ENCODE measurements at places on chromosomes 1 and 21. TPM values are rescaled to one million over a fixed set of nuclear protein-coding genes. Genes with fewer than 3 reads are reported as not detected.

DNA sequence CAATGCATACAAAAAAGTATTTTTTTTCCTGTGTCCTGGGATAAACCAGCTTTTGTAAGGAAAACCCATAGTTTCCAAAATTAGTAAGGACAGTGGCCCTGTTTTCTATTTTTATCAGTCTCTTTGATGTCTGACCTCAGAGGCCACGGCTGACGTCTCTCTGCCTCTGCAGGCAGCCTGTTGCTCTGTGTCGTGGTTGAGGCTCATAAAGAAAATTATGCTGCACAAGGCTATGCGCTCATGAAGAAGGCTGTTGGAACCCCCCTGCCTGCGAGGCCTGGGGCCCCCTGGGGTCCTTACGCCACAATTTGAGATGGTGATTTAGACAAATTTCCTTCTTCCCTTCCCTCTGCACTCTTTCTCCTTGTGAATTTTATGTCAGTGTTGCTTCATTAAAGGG lies 48.9 kb downstream of the AGPAT3 start:
- peaks cover 14% of the 10 kb centered on the region for H3K4me1 ChIP-seq
- H3K27ac ChIP-seq, result no peak overlapping the region
- no peaks in the 10 kb centered on the region for H3K27me3 ChIP-seq
- H3K36me3 ChIP-seq, result no peaks in the 10 kb centered on the region
- no peak for DNase-seq

Gene FAF1
- 46.4 TPM for total RNA-seq

DNA sequence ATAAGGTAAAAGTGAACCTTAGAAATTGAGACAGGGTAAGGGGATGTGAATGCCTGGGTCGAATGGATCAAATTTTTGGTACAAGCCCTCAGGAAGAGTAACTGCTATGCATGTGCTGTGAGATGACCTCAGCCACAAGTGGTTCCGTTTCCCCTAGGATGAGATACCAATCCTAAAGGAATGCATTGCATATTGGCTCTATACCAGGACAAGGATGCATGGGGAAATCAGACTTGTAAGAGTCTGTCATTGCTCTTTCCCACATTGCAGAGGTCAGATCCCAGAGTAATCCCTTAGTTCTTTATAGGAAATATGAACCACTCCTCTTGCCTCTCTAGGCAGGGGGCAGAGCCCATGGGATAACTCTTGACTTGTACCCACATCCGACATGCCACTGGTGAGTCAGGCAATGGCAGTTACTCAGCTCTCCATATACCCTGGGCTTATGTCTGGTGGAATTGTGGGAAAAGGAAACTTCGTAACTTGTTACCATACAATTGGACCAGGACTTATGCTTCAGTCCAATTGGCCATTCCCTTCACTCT lies 428.3 kb upstream of the ZRANB2 start:
- H3K27ac ChIP-seq, result no peak overlapping the region
- no peak overlapping the region for H3K4me3 ChIP-seq
- no peaks in the 10 kb centered on the region for H3K27me3 ChIP-seq
- no peaks in the 10 kb centered on the region for H3K4me1 ChIP-seq
- no peaks in the 10 kb centered on the region for H3K36me3 ChIP-seq
- DNase-seq, result no peak

Gene OR2L8
- total RNA-seq, result not detected

Gene HSD11B1
- total RNA-seq, result 16.9 TPM

GRCh38 chr1:243849421-243850201 lies 432 bp downstream of the AKT3 start:
- no peaks in the 10 kb centered on the region for H3K36me3 ChIP-seq
- peak overlapping the region; percentile 88 for H3K27ac ChIP-seq
- peak overlapping the region; percentile 70 for H3K4me3 ChIP-seq
- DNase-seq, result peak; percentile 72

DNA sequence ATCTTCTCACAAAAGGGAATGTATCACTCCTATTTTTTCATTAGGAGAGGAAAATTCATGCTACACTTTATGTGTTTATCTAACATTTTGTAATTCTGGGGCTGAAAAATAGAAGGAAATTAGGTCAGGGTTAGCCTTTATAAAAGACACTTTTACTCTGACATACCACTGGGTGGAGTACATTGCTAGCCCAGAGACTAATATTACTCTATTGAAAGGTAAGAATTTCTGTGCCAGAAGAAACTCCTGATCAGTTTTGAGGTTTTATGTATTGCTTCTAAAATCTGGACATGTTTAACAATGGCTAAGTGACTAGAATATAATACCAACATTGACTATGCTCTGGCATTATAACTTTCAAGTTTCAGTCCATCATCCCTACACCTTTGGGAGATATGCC lies 724.6 kb downstream of the USP25 start:
- H3K36me3 ChIP-seq, result no peaks in the 10 kb centered on the region
- H3K27ac ChIP-seq, result no peak overlapping the region
- no peak overlapping the region for H3K4me3 ChIP-seq
- H3K27me3 ChIP-seq, result no peaks in the 10 kb centered on the region
- no peak for DNase-seq

GRCh38 chr1:150320667-150320978 lies 710 bp upstream of the PRPF3 start:
- H3K4me1 ChIP-seq, result peaks cover 10% of the 10 kb centered on the region
- no peak for DNase-seq
- peak overlapping the region; percentile 88 for H3K4me3 ChIP-seq
- peak overlapping the region; percentile 94 for H3K27ac ChIP-seq
- H3K27me3 ChIP-seq, result no peaks in the 10 kb centered on the region

- H3K4me1 ChIP-seq, result peaks cover 13% of the 10 kb centered on the region
- H3K27ac ChIP-seq, result peak overlapping the region; percentile 6
- no peak overlapping the region for H3K4me3 ChIP-seq
- no peaks in the 10 kb centered on the region for H3K27me3 ChIP-seq
Observed at GRCh38 chr1:43238085-43238484, 31.7 kb upstream of the TMEM125 start.

Gene DPT
- 44.7 TPM for total RNA-seq

GRCh38 chr1:15094719-15095495 lies 58.6 kb upstream of the TMEM51 start:
- DNase-seq, result no peak
- no peak overlapping the region for H3K27ac ChIP-seq
- no peaks in the 10 kb centered on the region for H3K27me3 ChIP-seq
- no peak overlapping the region for H3K4me3 ChIP-seq
- peaks cover 10% of the 10 kb centered on the region for H3K4me1 ChIP-seq
